NCI-H2107 (cell line): ENCODE measurements at places on chromosomes 13 and 19.
A peak's percentile ranks its signal among the peaks of the same experiment; 100 is the strongest.

GRCh38 chr19:46762245-46762890 is 16.1 kb upstream of the STRN4 start:
- DNase-seq = no peak

DNA sequence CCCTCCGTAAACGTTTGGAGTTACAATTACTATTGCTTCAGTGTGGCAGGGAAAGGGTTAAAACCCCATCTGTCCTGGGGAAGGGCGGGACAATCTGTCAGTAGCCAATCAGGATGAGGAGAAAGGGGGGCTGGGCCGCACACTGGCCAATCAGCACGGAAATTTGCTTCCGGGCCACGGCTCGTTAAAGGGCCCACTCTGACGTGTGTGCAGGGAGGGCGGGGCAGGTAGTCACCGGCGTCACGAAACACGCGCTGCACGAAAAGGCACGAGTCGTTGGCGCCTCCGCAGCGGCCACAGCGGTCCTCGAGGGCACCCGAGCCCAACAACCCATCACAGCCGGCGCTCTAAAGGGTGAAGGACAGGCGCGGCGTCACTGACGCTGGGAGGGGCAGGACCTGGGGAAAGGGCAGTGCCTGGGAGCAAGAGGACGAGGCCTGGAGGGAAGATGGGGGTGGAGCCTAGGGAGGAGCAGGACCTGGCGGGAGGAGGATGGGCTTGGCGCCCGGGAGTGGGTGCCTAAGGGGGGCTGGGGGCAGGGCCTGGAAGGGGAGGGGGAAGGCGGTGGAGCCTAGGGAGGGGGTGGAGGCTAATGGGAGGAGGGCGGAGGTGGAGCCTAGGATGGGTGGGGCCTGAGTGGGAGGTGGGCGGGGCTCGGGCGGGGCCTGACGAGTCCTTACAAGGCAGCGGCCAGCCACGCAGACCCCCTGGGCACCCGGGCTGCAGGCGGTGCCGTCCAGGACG is 4.9 kb downstream of the ADAMTSL5 start:
- DNase-seq = peak; percentile 53

DNA sequence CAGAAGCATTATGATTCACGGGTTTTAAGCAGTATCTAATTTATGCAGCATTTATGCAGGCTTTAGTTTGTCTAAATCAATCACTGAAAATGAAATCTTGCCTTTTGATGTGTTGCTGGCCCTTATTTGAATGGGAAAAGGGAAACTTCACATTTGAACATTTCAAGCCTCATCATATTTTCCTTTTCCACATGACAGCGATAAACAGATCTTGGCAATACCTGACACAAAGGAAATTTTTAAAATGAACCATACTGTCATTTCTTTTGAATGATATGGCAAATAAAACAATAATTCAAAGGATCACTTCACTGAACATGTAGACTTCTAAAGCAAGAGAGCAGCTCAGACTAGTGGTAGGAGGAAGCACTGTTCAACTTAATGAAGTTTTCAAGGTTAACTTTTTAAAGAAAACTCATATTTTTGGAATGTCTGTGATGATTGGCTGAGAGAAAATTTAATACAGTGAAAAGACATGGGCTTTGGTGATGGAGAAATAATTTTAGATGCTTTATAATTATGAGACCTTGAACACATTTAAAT is 198.1 kb downstream of the OXGR1 start:
- DNase-seq = no peak

DNA sequence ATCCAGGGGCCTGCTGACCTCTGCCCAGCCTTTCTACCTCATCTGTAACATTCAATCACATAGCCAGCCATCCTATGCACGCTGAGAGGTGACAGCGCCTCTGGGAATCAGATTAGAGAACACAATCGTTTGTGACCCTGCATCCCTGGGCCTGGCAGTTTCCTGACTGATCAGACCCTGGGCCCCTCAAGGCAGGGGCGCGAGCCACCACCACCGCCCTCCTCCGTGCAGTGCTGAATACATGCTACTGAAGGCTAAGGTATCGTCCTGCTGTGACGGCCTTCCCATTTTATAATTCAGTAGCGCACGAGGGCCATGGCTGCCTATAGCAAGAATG is 1.3 kb downstream of the TMTC4 start:
- no peak for DNase-seq

GRCh38 chr13:65855242-65855805 is 1374.8 kb downstream of the PCDH9 start:
- DNase-seq = no peak

- no peak for DNase-seq
Observed at GRCh38 chr19:30471441-30471840, 99.3 kb downstream of the ZNF536 start.

DNA sequence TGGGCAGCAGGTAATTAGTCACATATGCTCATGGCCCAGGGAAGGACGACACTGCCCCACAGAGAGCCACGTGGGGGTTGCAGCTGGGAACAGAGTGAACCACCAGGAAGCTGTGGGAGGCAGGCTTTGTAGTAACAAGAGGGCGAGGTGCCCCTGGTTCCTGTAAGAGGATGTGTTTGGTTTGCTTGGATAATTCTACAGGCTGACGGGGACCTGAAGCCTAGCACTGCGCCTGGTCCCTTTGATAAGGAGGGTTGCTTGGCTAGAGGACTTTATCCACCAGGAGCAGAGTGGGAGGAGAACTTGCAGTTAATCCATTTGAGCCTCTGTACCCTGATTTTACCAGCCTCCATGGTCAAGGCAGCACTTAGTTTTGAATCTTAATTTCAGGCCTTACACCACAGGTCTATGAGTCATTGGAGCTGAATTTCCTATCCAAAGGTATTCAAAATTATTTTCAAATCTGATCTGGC is 67.4 kb upstream of the CLDN10 start:
- no peak for DNase-seq

GRCh38 chr13:111278743-111279652 is 41.4 kb upstream of the TEX29 start:
- no peak for DNase-seq
